ENCODE measurements at places on chromosomes 6 and 20.

- DNase-seq, result no peak
These were observed 24.3 kb downstream of the BMP6 start for GRCh38 chr6:7750197-7750596.

DNA sequence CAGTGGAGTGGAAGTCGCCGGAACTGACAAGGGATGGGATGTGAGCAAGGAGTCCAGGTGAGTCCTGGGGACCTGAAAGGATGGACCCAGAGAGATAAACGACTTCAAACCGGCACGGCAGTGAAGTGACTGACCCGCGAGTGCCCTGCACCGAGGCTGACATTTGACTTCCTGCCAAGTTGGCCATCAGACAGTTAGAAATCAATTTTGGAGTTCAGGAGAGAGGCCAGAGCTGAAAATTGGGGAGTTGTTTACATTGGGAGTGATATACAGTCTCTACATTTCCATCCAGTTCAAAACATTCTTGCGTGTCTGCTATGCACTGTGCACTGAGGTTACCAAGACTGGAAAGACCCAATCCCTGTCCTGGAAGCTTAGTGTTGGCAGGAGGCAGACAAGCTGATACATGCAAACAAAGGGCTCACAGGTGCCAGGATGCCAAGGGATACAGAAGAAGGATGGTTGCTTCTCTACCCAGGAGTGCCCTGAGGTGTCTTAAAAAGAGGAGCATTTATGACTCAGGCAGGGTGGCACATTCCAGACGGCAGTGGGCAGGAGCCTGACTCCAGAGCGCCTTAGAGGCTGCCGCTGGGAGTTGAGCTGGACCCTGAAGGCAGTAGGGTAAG, 186.6 kb downstream of the MTHFD1L start:
- DNase-seq, result no peak

DNA sequence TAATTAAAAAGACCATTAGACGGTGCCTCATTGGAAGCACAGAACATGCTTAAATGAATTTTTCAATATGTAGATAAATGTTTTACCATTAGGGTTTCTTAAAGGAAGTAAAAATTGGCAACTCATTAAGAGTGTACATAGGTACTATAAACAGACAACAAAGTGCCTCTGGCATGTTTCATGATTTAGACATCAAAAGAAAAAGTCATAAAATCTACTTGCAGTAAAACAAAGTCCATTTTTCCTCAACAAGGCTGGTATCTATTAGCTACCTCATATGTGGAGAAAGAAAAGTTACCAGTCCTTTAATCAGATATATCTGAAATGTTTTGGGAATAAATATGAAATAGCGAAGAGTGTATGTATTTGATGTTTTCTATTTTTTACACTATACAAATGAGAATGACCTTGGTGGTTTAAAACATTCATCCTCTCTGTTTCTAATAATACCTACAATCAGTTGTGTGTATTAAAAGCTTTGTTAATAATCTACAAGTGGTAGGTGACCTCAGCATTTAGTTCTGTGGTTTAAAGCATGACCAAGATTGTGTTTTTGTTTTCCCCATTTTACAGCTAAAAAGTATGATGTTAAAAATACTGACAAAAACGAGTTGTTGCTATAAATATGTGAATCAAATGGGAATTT, 87.5 kb downstream of the HDGFL1 start:
- DNase-seq, result no peak

DNA sequence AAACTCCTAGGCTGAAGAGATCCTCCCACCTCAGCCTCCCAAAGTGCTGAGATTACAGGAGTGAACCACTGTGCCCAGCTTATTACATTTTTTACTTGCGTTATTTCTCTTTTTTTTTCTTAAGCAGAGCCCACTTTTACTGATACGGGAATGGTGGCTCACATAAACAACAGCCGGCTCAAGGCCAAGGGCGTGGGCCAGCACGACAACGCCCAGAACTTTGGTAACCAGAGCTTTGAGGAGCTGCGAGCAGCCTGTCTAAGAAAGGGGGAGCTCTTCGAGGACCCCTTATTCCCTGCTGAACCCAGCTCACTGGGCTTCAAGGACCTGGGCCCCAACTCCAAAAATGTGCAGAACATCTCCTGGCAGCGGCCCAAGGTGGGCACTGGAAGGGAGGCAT, 10.5 kb downstream of the CAPN11 start:
- no peak for DNase-seq

DNA sequence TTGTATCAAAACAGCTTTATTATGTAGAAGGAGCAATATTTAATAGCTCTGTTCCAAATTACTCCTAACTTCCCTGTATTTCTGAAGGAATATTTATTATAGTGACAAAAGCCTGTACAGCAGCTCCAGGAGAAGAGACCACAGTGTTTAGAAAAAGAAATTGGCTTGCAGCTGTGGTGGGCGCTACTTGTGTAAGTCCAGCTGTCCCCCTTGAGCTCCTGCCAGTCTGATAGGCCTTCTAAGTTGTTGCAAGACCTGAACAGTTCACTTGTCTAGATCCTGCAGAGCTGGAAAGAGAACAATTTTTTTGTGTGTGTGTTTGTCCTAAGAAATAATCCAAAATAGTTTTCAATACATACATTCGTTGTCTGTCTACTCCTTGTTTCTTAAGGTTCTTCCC, 86.6 kb downstream of the JARID2 start:
- DNase-seq, result no peak

- DNase-seq, result no peak
These were observed 246.8 kb downstream of the MYLK4 start for GRCh38 chr6:2503816-2504494.

DNA sequence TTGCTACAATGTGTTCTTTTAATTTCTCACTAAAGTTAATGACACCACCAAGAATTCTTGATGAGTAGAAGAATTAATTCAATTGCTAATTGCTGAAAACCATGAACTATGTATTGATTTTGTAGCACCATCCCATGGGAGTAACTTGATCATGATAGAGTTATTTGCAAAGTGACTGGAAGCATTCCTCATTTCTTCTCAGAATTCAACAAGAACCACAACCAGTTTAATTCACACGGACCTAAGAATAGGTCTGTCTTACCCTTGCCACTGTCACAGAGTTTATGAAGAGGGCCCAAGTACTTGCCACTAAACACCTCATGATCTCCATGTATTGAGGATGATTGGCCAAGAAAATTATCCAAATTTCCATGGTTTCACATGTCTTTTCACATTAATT, 222.2 kb downstream of the TMEM242 start:
- no peak for DNase-seq

- no peak for DNase-seq
These were observed 67.9 kb downstream of the LIN28B start for GRCh38 chr6:105024803-105025202.

DNA sequence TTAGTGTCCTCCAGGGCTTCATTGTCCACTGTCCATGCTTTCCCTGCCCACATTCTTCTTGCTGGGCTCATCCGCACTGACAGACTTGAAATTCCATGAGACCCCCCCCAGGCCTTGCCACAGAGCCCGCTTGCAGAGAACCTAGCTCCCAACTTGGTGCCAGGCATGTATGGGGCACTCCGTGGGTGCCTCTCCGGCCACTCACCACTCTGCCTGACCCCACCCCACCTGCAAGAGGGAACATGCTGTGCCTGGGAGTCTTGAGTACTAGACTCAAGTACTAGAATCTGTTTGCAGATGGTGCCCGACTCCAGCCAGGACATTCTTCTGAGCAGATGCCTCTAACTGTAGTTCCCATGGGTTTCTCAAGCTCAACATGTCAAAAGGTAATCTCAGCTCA, 47.9 kb downstream of the TRERF1 start:
- DNase-seq, result no peak

DNA sequence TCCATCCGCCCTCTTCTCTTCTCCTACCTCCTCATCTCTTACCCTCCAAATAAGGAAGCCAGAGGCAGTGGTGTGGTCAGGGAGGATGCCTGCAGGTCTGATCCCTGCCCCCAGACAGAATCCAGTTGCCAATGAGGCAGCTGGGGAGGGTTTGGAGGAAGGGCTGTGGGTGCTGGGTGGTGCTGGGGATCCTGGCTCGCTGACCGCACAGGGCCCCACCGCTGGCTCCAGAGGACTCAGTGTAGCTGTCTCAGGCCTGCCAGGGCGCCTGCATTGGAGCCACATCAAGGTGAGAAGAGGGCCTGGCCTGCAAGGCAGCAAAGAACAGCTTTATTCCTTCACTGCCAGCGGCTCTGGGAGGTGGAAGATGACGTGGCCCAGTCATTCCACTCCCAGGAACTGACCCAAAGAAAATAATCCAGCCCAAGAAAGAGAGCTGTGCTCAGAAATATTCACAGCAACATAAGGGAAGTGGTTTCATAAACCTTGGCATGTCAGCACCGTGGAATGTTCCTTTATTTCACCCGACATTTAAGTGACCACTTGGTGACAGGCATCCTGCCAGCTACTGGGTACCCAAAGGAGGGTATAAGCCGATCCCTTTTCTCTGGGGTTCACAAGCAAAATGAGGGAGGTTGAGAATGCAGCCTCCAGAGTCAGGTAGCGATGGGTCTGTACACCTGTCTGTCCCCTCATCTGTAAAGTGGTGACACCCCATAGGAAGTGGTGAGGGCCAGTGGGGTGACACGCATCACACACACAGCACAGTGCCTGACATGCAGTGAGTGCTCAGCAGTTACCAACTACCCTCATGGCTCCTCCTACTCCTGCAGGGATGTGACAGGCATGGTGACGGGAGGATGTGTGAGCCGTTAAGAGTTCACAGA, 125.1 kb downstream of the SNX5 start:
- no peak for DNase-seq

DNA sequence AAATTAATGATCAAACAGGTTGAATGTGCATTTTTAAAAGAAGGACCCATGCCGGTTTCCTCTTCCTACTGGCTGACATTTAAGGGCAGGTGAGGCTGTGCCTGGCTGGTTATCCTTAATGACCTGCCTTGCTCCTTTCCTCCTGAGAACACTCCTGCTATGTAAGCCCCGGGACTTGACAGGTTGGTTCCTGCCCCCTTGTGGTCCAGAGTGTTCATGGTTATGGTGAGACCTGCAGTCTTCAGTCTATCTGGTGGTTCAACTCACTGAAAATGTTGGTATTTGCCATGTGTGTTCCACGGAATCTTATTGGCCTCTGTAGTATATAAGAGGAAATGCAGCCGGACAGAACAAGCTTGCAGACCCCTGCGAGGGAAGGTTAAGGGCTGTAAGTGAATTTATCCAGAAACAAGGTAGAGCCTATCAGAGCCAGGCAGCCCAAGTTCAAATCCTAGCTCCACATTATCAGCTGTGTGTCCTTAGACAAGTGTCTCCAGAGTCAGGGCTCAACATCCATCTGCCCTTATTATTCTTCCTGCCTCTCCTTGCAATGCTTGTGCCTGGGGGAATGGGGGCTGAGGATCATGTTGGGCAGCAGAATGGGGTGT, 5.2 kb upstream of the BPIFA3 start:
- peak; percentile 7 for DNase-seq

DNA sequence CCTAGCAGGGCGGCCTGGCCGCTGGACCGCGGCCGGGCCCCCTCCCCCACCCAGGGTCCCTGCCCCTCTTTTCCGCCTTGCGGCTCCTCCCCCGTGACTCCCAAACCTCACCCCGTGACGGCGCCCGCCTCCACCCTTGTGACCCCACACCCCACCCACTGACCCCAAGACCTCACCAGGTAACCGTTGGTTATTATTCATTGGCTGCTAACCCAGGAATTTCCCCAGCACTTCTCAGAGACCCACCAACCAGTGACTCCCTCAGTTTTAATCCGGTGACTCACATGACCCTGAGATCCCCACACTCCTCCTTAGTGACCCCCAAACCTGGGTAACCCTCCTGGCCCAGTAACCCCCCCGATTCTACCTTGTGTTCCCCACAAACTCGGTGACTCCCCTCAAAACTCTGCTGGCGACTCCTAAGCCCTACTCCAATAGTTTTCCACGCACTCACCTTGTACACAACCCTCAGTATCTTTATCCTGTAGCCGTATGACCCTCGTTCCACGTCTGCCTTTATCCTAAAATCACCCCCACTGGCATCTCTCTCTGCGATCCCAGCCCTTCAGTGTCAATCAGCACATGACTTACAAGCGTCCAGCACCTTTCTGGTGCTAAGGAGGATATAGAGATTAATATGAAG, 534 bp downstream of the ZNF76 start:
- peak; percentile 76 for DNase-seq

DNA sequence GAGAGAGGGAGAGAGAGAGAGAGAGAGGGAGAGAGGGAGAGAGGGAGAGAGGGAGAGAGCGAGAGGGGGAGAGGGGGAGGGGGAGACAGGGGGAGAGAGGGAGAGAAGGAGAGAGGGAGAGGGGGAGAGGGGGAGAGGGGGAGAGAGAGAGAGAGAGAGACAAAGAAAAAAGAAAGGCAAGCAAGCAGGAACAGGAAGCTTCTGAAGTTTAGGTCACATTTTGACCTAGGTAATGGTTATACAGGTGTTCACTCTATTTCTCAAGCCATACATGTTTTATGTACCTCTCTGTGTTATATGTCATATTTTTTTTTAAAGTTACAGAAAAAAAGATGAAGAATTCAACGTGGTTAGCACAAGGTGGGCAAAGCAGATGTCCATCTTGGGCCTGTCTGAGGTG, 9.4 kb downstream of the NHSL1 start:
- no peak for DNase-seq

DNA sequence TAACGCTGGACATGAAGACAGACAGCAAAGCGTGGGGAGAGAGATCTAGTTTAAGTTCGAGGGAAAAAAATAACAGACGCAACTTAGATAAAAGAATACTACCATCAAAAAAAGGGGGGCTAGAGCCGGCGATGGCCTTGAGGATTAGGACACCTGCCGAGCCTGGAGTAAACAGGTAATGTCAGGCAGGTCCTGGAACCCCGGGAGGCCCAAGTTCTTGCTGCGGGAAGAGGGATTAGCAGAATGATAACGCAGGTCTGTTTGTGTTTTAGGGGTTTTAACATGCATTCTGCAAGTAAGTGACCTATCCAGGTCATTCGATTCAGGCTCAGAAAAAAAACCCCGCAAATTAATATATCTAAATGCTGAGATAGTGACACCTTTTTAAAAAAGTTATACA, 754 bp upstream of the TMEM170B start:
- DNase-seq, result no peak

- no peak for DNase-seq
These were observed 77.1 kb upstream of the MRPS10 start for GRCh38 chr6:42294759-42295158.

GRCh38 chr6:1893470-1894130, 283.9 kb downstream of the FOXC1 start:
- DNase-seq, result no peak

DNA sequence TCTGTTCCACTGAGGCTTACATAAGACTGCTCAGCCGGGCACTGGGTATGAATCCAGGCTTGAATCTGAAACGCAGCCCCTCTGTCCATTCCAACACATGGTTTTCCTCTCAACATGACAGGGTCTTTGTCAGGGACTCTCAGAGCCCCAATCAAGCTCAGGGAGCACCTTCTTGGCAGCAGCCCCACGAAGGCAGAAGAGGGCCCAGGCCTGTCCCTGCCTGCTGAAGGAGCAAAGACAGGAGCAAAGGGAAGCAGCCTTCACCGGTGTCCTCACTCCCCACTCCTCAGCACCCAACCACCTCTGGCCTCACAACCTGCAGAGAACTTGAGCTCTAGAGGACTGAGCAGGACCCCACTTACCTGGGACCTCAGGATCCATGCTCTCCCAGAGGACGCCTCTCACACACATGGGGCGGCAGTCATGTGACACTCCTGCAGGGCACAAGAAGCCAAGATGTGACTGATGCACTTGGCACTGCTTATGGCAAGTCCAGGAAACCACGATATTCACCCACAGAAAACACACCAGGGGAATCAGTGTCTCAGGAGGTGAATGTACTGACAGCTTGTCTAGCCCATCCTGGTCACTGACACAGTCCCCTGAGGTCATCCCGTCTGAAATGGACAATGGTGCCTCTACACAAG, 4.3 kb downstream of the SNHG17 start:
- no peak for DNase-seq

GRCh38 chr6:108275976-108276375, 15.1 kb upstream of the SNX3 start:
- no peak for DNase-seq
